Mesendoderm (in vitro differentiated cells): ENCODE measurements at places on chromosomes 3 and 15.

- peak; percentile 86 for DNase-seq
Observed at GRCh38 chr15:48046813-48047438, 73.9 kb upstream of the SLC24A5 start.

DNA sequence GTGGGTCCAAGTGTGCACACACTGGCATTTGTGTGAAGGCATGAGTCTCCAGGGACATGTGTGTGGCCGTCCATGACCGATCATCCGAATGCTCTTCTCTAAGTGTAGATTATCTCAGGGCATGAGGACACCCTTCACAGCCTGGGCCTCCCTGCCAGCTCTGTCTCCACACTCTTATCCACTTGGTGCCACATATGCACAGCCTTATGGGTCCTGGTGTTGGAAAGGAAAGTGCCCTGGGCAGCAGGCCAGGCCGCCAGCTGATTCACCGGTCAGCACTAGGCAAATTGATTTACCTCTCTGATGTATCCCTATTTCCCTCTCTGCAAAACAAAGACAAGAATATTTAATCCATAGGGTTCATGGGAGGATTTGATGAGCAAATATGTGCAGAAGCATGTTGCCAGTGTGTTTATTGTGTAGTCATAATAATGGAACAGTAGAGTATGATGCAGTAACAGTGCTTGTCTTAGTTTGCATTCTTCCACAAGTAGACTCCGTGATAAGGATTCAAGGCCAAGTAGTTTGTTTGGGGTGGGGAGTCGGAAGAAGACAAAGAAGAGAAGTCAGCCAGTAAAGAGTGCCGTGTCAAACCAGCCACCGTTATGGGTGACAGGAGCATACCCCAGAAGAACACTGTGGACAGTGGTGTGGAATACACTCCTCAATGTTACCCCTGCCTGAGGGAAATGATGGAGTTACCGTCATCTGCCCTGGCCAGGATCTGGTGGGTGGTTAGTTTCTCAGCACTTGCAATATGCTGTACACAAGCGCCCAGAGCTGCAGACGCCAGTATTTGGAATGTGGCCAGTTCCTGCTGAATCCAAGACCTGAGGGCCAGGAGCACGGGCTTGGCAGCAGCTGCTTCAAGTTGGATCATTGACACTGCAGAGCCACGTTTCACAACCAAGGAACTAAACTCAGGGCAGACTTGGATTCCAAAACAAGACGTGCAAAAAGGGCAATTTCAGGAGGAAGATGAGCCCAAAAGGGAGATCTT, 85.1 kb downstream of the MTHFS start:
- no peak for DNase-seq

DNA sequence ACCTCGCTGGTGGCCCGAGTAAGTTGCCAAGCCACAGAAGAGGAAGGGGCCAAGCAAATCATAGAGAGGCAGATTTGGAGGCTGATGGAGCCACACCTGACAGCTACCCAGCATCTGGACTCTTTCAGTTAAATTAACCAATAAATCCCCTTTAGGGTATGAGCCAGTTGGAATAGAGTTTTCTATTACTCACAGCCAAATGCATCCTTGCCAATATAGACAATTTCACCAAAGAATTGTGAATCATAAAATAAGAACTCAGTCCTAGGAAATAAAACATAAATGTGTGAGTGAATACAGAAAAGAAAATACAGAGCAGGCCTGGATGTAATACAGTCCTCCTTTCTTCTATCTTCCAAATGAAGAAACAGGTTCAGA, 161.6 kb upstream of the ANKRD28 start:
- DNase-seq, result no peak

DNA sequence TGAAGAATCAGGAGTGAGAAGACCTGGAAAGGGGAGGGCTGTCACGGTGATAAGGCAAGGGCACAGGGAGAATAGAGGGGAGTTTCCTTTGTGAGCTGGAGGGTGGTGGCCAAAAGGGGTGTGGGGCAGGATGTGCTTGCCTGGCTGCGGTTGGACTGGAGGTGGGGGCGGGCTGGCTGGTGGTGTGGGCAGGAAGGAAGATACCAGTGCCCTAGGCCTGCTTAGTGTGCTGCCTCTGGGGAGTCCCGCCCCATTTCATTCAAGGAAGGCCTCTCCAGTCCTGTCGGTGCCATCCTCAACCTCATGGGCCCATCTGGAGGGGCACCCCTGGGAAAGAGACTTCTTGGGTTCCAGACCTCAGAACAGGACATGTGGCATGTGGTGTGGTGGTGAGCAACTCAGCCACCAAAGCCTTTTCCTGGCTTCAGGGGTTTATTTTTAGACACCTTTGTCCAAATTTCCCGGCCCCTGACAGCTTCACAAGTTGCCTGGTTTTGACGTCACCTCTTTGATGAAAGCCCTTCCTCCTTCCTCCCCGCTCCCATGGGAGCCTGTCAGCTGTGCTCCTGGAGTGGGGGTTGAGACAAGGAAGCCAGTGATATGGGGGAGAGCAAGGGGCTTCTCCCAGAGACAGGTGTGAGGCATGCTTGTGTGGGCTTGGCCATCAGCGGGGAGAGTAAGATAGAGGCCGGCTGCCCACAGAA, 15.6 kb downstream of the TEX264 start:
- peak; percentile 56 for DNase-seq

GRCh38 chr3:108096532-108097321, 5.9 kb upstream of the CD47 start:
- no peak for DNase-seq

DNA sequence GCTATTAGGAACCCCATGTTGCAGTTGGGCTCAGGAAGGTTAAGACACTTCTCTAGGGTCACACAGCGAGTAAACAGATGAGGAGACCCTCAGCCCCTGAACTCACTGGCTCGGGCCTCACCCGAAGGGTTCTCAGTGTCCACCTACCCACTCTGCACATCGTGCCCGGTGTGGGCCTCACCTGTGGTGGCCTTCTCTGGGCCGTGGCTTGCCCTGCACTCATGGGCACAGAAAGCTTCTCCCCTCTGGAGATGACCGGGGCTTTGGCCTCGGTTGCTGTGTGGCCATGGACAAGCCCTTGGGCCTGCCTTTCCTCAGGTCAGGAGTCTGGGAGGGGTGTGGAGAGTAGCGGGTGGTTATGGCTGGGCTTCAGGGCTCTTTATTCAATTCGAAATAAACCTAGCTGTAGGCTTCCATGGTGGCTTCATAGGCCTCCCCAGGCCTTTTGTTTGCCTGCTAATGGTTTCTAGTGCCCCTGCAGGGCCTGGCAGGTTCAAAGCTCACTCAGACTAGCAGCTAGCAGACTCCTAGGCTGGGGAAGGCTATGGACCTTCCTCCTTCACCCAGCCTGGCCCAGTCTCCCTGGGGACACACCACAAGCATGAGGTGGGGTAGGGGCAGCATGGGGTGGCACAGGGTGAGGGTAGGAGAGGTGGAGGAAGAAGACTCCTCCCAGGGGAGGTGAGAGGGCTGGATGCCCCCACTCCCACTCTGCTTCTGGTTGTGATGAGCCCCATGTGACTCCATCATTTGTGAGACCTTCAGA, 103.1 kb downstream of the LINGO1 start:
- no peak for DNase-seq

- no peak for DNase-seq
Observed at GRCh38 chr3:29536016-29536758, 255.3 kb downstream of the RBMS3 start.

DNA sequence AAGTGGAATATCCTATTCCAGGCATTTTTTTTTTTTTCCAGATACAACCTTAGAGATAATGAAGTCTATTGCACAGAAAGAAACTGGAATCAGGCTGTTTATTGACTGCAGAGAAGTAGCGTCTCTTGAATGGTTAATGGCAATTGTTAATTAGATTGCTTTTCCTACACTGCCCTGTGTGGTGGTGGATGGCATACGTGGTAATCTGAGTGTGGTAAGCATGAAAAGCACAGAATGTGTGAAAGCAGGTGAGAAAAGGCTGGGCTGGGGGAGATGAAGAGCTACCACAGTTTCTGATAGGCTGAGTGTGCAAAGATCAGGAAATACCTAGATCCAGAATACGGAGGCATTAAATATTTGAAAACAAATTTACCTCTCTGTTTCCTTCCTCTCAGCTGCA, 486.3 kb upstream of the TBL1XR1 start:
- DNase-seq, result peak; percentile 36

DNA sequence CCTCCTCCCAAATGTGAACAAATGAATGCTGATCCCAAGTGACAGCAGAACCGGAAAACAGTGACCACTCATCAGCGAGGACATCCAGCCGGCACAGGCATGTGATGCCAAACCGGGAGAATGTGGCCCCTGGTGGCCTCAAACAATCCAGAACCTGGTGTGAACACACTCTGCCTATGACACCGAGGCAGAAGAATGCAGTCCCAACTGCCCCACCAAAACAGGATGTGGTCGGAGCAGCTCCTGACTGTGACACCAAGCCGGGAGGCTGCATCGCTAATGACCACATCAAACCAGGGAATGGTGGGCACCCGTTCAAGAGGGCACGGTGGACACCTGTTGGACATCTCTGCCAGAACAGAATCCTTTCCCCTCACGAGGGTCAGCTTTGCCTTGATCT, 15.4 kb downstream of the SCN5A start:
- peak; percentile 83 for DNase-seq

DNA sequence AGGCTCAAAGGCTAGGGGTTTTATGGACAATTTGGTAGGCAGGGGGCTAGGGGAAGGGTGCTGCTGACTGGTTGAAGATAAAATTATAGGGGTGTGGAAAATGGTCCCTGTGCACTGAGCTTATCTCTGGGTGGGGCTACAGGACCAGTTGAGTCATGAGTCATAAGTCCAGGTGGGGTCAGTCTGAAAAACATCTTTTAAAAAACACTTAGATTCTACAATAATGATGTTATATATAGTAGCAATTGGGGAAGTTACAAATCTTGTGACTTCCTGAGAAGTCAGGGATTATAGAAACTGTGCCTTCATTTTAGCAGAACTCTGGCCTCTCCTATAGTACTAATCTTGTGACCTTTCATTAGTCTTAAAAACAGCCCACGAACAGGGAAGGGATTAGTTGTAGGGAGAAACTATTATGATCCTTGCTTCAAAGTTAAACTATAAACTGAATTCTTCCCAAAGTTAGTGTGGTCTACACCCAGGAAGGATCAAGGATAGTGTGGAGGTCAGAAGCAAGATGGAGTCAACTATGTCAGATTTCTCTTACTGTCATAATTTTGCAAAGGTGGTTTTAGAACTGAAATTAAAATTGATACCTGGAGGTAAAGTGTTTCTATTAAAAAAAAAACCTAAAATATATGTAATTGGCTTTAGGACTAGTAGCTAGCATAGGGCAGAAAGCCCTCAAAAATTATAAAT, 130.1 kb downstream of the P2RY1 start:
- DNase-seq, result no peak

DNA sequence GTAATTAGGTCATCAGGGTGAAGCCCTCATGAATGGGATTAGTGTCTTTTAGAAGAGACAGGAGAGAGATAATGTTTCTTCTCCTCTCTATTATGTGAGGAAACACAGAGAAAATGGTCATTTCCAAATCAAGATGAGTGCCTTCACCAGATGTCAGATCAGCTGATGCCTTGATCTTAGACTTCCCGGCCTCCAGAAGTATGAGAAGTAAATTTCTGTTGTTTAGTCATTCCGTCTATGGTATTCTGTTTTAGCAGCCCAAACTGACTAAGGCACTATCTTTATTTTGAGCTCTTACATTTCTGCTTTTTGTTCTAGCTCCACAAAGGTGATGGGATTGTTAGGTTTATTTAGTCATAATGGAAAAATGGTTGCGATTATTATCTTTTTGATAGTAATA, 273.2 kb upstream of the GADL1 start:
- no peak for DNase-seq

DNA sequence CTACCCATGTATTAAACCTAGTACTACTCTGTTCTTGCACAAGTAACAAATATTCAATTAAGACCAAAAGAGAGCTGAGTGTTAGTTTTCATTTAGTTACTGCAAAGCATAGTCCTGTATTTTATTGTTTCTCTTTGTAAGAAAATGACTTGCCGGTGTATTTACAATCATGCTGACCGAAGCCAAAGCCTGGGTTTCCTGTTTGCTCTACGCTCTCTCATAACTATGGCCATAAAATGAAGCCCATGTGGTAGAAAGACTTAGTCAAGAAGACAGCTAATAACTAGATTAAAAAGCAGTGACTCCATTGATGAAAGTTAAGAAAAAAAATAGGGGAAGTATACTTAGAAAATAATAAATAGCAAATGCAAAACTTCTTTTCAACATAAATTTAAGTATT, 479.9 kb downstream of the CNTN4 start:
- DNase-seq, result no peak

GRCh38 chr15:90872486-90873184, 4.2 kb downstream of the FURIN start:
- peak; percentile 35 for DNase-seq

- DNase-seq, result peak; percentile 52
Observed at GRCh38 chr15:100869151-100869999, 10.3 kb upstream of the ALDH1A3 start.

DNA sequence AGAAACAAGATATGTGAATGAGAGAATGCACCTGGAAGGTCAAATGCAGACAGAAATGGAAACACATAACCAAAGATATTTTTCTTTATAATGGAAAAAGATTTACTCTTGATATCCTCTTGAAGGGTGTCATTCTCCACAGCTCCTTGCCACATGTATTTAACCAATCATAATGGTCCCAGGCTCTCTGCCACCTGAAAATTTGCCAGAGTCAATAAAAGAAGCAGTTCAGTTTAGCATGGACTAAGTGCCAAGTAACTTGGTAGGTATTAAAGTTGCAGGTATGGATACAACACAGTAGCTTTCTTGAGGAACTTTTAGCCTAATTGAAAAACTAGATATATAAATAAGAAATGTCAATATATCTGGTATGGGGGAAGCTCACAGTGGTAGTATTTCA, 33.5 kb downstream of the TUSC7 start:
- DNase-seq, result no peak

DNA sequence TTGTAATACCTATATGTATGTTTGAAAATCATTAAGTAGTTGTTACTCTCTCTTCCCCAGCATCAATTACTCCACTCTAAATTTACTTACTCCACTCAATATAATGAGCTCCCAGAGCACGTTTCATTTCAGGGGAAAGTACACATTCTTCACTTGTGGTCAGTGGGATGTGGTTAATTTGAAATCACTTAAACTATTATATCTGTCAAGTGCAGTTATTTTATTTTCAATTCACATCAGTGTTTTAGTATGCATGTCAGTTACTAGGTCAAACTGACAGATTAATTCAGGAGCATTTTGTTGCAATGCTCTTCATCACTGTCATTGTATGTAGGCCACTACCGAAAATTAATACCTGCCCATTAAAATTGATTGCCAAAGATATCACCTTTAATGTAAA, 376.1 kb downstream of the ZIC4 start:
- no peak for DNase-seq

GRCh38 chr3:123883701-123884202, 380 bp downstream of the MYLK start:
- DNase-seq, result peak; percentile 65
